Fibroblast of lung (primary cell): ENCODE measurements at places on chromosomes 3 and 15. TPM values are rescaled to one million over a fixed set of nuclear protein-coding genes. Genes with fewer than 3 reads are reported as not detected.

SKOR1 gene
- 0.01 and 0.02 TPM in 2 replicates for polyA plus RNA-seq

- DNase-seq: no peak
Observed at GRCh38 chr3:58029842-58030584, 21.8 kb downstream of the FLNB start.

GRCh38 chr3:3170998-3171397 is 8.5 kb downstream of the CRBN start:
- peak; percentile 48 for DNase-seq

- no peak for DNase-seq
Observed at GRCh38 chr3:33092496-33093254, 4.3 kb downstream of the GLB1 start.

GRCh38 chr3:71977525-71977924 is 192.6 kb upstream of the PROK2 start:
- no peak for DNase-seq

DNA sequence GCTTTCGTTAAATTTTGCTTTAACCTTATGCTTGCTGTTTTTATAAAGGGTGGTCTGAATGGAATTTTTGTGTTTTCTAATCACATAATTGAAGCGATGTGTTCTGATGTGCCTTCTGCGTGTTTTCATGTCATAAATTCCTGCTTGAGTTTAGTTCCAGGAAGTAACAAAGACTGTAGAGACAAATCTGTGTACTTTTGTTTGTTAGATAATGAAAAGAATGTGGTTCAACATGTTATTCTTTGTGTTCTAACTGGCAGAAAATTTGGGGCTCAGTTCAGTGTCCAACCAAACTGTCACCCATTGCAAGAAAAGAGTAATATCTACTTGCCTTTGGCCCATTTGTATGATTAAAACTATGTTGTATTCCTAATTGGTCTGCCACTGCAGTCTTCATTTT is 324.0 kb downstream of the DIPK2A start:
- no peak for DNase-seq

- DNase-seq: peak; percentile 55
Observed at GRCh38 chr3:45362758-45363157, 25.6 kb upstream of the LARS2 start.

GRCh38 chr15:70382009-70382749 is 284.5 kb upstream of the TLE3 start:
- DNase-seq: no peak

GRCh38 chr3:152524198-152525140 is 255.7 kb downstream of the MBNL1 start:
- peak; percentile 29 for DNase-seq

DNA sequence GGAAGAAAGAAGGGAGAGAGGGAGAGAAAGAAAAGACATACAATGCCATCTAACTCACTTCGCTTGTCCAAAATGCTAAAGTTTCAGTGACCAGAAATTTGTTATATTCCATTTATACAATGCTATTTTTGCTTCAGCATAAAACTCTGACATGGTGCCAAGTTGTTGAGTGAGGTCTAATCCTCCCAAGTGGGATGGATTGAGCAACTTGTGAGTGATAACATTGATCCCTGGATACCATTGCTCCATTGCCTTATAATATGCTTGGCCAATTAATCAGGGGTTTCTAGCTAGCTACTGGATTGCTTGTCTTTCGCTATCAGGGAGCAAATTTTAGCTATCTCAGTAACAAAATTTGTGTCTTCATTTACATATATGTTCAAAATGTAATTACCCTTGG is 615.6 kb upstream of the DPPA4 start:
- peak; percentile 38 for DNase-seq
